ENCODE measurements at places on chromosomes 3 and 15.

DNA sequence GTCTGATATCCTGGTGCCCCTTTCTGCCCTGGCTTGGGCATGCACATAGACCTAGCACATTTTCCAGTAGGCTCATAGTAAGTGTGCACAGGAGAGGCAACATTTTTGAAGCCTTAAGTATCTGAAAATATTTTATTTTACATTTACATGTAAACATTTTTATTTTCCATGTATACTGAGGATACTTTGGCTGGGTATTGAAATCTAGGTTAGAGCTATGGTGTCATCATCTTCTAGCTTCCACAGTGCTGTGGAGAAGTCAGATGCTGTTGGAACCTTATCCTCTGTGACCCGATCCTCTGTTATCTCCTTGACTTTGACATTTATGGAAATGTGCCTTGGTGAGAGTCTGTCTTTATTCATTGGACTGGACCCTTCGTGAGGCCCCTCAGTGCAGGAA, 74.1 kb downstream of the PLXNA1 start:
- no peak for DNase-seq

DNA sequence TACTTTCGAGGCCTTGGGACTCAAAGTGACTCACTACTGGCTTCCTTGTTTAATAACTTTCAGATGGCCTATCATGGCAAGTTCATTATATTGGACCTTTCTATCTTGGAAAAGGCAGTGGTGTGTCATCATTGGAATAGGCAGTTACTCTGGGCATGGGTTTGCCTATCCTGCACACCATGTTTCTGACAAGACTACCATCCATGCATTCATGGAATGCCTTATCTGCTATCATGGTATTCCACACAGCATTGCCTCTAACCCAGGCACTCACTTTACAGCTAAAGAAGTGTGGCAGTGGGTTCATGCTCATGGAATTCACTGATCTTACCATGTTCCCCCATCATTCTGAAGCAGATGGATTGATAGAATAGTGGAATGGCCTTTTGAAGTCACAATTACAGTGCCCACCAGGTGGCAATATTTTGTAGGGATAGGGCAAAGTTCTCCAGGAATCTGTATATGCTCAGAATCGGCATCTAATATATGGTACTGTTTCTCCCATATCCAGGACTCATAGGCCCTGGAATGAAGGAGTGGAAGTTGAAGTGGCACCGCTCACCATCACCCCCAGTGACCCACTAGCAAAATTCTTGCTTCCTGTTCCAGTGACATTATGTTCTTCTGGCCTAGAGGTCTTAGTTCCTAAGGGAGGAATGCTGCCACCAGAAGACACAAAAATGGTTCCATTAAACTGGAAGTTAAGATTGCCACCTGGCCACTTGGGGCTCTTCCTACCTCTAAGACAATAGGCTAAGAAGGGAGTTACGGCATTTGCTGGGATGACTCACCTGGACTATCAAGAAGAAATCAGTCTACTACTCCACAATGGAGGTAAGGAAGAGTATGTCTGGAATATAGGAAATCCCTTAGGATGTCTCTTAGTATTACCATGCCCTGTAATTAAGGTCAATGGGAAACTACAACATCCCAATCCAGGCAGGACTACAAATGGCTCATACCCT, 1161.4 kb downstream of the SI start:
- DNase-seq = no peak

GRCh38 chr3:14832975-14833722, 14.4 kb downstream of the FGD5 start:
- DNase-seq = no peak

GRCh38 chr3:82556113-82556512, 794.7 kb upstream of the GBE1 start:
- DNase-seq = no peak

DNA sequence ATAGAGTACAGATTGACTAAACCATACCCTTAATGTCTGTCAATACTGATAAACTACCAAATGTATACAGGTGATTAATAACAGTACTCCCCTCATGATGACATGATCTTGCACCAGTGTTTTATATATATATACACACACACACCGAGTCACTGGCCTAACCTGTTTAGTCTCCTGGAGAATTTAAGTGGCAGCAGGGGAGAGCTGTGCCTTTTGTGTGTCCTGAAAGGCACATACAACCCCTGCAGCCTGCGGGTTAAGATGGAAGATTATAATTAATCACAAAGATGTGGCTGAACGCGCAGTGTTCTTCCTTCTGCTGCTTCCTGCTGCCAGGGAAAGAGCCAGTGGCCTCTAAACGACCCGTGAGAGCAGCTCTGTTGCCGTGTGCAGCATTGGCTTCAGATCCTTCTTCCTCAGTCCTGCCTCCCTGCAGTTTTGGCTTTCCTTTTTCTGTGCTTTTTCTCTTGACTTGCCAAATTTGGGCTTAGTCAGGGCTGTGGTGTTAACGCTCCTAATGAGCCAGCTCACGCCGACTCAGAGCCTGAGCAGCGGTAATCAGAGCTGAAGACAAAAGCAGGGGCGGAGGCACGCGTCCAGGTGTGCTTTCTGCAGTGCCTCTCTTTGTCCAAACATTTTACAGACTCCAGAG, 42.5 kb upstream of the UBE3A start:
- DNase-seq = no peak

GRCh38 chr3:105686278-105686897, 182.4 kb downstream of the CBLB start:
- no peak for DNase-seq

GRCh38 chr15:56534728-56535127, 69.8 kb upstream of the MNS1 start:
- DNase-seq = no peak

DNA sequence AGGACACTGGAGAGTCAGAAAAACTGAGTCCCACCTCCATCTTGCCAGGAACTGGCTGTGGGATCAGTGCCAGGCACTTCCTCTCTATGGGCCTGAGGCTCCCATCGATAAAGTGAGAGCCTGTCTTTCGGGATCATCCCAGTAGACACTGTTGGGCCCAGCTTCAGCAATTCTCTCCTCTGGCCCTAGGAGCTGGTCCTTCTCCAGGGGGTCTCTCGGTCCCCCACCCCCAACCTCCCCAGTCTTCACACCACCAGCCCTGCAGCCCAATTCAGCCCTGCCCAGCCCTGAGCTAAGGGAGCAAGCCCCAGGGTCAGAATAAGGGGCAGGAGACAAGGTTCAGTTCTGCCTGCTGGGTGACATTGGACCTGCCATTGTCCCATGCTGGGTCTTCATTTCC, 4.5 kb upstream of the LCTL start:
- DNase-seq = no peak

DNA sequence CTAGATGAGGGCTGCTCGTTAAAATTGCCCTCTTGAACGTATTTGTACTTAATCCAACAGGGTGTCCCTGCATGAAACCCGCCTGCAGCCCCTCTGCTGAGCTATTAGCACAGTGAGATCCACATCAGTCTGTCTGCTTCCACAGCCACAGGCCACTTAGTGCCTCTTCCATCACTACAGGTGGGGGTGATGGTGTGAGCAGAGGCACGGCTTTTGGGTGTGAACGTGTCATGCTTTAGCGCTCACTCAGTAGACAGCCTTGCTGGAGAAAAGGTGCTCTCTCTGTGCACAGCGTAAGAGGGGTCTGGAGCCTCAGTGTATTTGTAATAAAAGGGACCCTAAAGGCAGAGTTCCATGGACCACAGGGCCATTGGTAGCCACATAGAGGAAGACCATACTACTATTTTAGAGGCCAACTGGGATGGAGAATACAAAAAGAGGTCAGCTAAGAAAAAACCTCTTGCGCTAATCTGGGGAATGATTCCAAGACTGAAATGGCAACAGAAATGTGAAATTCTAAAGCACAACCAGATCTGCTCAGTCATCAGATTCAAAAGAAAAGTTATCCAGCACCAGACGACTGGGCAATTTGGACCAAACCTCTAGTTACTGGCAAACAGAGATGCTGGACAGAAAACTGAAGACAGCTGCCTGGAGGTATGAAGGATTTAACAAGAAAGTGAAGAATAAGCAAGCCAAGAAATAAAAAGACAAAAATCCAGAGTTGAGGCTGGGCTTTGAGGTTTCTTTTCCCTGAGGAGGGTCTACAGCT, 120.2 kb downstream of the ATP10A start:
- DNase-seq = no peak

DNA sequence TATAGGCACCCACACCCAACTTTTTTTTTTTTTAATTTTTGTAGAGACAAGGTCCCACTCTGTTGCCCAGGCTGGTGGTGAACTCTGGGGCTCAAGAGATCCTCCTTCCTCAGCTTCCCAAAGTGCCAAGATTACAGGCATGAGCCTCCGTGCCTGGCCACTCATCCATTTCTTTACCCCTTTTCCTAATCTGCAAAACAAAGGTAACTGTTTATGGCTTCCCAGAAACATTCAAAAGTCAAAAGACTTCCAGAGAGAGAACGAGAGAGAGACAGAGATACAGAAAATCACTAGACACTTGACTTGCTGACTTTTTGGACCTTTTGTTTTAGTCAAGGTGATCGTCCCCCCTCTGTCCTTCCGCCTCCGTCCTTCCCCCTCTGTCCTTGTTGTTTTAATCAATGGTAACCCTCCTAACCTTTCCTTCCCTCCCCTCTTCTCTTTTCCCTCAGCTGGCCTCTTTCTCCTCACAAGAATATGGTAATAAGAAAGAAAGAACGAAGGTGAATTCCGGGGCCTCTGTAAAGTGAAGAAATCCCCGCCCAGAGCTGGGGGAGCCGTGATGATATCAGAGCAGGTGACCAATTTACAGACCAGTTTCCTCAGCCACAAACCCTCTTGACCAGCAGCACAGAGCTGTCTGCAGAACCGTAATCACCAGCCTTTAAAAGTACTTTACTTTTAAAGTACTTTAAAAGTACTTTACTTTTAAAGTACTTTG, 21.9 kb downstream of the KLHL6 start:
- no peak for DNase-seq

DNA sequence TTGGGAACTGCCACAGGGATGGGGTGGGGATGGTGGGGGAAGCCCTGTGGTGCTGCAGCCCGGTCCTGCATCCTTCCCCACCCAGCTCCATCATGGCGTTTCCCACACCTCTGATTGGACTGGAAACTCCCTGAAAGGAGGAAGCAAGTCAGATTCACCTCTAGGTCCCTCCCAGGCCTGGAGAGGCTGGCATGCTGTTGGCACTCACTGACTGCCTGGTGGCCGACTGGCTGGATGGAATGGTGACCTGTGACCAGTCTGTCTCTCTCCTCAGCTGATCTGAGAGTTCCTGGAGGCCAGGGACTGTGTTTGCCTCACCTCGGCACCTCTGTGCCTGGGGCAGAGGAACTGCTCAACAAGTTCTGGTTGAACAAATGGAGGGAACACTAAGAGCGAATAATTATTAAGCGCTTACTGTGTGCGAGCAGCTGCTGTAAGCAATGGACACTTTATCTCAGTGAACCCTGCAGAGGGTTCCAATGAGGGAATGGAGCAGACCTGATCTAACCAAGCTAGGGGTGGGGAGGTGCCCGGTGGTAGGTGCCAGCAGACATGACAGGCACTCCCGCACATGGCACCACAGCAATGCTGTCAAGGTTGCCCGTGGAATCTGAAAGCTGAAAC, 3.5 kb upstream of the HHATL start:
- DNase-seq = no peak

GRCh38 chr15:63587527-63587926, 9.7 kb upstream of the FBXL22 start:
- no peak for DNase-seq

DNA sequence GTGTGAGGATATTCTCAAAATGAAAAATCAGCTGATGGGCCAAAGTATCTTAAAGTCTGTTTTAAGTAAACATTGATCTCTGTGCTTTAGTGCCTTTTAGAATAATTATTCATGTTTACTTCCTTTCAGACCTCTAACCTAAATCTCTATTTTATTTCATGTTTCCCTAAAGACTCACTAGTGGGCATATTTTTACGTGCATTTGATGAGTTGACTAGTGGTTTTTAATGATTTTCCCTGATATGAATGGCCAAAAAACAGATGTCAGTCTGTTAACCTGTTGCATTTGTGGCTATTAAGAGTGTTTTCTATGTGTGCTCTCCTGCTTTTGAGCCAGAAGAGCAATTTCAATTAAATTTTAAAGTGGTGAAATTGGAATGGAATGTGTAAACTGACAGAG, 6.9 kb downstream of the FAIM start:
- no peak for DNase-seq

GRCh38 chr3:108620250-108620649, 30.7 kb downstream of the DZIP3 start:
- DNase-seq = no peak

- no peak for DNase-seq
Measured at GRCh38 chr15:55799291-55800212, 56.6 kb upstream of the PRTG start.

DNA sequence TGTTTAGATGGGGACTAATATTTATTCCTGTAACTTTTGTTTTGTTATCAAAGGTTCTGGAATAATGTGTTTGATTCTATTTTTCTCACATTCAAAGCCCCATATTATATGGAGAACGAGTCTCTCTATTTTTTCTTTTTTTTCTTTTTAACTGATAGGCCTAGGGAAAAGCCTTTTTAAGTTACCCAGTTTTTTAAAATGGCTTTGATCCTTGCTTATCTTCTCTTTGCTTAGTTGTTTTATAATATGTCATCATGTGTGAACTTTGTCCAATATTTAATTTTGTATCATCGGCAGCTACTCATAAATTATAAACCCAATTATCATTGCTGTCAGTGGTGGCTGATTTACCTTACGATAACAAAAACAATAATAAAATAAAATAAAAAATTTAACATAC, 610.3 kb upstream of the BCHE start:
- no peak for DNase-seq

DNA sequence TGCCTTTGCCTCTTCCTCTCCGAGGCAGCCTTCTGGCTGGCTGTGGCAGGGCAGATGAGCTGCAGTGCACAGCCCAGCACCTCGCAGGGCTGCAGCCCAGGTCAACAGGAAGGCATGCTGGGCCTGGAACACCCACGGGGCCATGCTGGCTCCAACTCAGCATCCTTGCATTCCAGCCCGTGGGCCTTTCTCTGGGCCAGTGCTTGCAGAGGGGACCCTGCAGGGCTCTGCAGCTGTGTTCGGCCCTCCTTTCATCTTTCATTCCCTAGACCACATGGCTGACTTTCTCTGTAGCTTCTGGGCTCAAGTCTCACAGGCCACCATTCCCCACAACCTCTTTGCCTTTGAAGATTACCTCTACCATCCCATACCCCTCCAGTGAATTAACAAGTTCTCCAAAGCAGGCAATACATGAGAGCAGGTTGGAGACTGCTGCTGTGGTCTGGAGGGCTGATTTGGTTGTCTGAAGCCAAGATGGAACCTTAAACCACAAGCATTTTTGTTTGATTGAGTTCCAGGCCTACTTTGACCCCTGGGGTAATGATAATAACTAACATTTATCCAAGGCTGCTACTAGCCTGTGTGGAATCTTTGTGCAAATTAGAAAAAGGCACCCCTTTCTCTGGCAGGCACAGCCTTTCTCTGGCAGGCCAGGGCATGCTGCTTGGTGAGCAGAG, 5.9 kb downstream of the FAM131A start:
- DNase-seq = no peak

DNA sequence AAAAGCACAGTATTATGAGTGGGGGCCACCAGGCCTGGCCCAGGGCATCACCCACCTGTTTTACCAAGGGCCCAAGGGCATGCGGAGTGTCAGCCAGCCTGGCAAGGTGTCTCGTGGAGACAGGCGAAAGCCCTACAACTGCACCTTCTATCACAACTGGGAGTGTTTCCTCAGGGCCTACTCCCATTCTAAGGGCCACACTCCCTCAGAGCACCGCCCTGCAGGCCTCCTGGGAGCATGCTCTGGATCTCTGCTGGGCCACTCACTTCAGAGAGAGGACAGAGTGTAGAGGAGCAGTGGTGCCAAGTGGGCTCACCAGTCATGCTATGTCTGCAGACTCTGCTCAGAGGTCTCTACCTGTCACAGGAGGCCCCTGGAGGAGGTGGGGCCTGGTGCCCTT, 21.2 kb upstream of the CLK3 start:
- DNase-seq = no peak
